ENCODE measurements at places on chromosomes 7 and 10.

GRCh38 chr7:121766676-121767075 is 106.3 kb upstream of the PTPRZ1 start:
- DNase-seq = no peak

DNA sequence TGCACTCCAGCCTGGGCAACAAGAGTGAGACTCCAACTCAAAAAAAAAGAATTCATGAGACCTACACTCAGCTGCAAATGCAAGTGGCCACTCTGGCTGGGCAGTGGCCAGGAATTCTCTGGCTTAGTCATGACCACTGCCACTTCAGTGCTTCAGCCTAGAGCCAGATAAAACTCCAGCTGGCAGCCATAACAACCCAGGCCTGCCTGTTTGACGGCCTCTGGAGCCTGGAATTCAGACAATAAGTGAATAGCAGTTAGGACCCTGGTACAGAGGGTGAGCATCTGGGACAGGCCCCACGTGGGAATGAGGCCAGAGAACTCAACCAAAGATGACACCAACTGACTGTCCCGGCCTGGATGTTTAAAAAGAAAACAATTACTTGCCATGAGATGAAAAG is 18.9 kb downstream of the RCC1L start:
- no peak for DNase-seq

DNA sequence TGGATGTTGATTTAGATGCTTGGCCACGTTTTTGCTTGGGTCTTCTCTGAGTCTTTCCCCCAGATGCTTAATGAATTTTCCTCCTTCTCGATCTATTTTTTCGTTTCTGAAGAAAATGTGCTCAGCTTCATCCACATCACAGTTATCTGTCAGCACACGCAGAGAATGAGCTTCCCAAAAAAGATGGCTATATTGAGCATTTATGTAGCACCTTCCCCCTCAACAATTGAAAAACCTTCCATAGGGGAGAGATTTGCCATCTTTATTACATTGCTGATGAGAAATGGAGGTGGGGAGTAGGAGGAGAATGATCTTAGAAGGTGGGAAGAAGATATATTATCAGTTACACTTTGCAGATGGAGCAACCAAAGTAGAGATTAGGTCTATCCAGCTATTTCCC is 228.1 kb upstream of the PHYHIPL start:
- no peak for DNase-seq

DNA sequence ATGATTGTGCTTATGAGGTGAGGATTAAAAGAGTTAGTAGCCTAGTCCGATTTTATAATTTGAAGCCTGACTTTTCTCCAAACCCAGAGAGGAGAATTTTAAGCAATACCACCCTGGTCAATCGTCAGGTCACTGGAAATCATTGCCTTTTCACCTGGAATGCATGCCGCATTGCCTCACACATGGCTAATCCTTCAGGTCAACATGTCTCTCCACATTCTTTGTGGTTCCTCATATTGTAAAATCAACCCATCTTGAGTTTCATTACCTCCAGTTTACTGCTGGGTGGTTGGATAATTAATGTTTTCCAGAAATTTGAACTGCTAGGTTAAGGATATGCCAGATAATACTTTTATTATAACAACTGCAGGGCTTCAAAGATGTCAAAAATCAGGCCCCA is 55.6 kb upstream of the SEMA3E start:
- no peak for DNase-seq
